ENCODE measurements at places on chromosomes 7 and 10.

GRCh38 chr10:131670341-131670740 is 230.5 kb upstream of the PPP2R2D start:
- no peak for DNase-seq

DNA sequence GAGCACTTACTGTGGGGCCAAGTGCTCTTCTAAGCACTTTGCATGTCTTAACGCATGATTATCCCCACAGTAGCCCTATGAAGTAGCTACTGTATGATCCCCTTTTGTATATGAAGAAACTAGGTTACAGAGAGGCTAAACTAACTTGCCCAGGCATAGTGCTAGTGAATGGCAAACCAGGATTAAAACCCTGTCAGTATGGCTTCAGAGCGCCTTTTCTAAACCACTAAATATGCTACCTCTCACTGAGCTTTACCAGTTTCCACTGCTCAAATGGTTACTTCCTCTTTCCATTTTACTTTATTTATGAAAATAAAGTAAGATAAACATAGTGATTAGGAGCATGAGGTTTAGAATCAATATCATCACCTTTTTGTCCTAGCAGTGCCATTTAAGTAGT is 73.6 kb downstream of the PODXL start:
- no peak for DNase-seq

- DNase-seq, result no peak
These were observed 26.7 kb downstream of the ERCC6 start for GRCh38 chr10:49512121-49512809.

- no peak for DNase-seq
These were observed 326.2 kb downstream of the FRMD4A start for GRCh38 chr10:14004536-14004935.

- DNase-seq, result no peak
These were observed 97.7 kb downstream of the HIBADH start for GRCh38 chr7:27564881-27565482.

- no peak for DNase-seq
These were observed 75.7 kb upstream of the ASAH2 start for GRCh38 chr10:50326757-50327701.

DNA sequence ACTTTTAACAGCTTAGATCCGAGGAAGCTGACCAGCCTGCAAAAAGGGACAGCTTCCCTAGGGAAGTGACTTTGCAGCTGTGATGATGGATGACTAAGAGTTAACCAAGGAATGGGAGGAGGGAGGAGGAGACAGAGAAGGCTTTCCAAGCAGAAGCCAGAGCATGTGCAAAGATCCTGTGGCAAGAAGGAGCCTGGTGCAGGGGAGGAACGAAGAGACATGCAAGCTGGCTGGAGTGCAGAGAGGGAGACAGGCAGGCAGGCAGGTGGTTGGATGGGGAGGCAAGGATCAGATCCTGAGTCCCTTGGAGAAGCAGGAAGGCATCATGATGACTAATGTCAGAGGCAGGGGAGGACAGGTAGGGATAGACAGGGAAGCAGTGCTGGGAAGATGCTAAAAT is 148.8 kb downstream of the PFKFB3 start:
- no peak for DNase-seq

GRCh38 chr10:61314273-61314672 is 138.9 kb downstream of the TMEM26 start:
- no peak for DNase-seq

DNA sequence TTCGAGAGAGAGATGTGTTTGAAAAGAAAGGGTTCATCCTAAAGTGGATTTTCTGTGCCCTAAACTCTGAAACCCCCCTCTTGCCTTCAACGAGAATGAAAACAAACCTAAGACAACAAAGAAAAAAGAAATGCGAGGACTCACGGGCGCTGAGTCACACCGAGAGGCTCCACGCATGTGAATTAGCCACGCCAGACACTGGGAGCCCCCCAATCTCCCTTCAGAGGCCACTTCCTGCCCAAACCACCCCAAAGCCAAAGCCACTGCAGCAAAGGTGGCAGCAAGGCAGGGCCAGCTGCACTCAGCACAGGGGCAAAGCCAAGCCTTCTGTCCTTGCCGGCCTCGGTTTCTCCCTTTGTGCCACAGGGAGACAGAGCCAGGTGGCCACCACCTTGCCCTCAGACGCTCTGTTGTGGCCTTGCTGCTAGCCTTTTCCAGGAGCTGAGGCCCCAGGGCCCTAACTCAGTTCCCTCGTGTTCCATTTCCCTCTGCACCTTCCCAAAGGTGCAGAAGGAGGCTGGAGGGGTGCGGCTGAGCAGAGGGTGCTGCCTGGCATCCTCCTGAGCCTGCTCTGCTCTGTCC is 93.3 kb downstream of the FAM53B start:
- peak; percentile 55 for DNase-seq

- DNase-seq, result no peak
These were observed 92.3 kb upstream of the NANOS1 start for GRCh38 chr10:118937226-118937625.

DNA sequence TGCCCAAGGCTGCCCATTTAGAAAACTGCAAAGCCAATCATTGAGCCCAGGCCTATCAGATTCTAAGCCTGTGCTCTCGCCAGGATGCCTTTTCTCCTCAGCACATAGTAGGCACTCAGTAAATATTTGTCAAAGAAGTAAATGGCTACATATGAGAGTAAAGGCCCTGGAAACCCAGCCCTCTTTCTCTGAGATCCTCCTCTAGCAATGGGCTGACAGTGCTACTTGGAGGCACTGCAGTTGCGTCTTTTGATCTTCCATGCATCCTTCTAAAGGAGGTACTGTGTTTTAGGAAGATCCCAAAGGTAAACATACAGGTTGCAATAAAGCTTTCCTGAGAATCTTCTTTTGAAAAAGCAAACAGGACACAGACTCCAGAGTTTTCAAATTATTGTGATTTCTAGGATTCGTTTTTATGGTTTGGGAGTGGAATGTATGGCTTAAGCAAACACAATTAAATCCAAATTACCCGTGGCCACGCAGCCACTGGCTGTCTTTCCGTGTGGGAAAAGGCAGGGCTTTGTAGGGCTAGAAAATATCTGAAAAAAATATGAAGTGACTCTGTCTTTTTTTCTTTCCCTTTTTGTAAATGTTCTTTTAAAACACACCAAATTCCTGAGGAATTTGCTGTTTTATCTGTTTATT is 151.3 kb upstream of the BMPER start:
- no peak for DNase-seq

DNA sequence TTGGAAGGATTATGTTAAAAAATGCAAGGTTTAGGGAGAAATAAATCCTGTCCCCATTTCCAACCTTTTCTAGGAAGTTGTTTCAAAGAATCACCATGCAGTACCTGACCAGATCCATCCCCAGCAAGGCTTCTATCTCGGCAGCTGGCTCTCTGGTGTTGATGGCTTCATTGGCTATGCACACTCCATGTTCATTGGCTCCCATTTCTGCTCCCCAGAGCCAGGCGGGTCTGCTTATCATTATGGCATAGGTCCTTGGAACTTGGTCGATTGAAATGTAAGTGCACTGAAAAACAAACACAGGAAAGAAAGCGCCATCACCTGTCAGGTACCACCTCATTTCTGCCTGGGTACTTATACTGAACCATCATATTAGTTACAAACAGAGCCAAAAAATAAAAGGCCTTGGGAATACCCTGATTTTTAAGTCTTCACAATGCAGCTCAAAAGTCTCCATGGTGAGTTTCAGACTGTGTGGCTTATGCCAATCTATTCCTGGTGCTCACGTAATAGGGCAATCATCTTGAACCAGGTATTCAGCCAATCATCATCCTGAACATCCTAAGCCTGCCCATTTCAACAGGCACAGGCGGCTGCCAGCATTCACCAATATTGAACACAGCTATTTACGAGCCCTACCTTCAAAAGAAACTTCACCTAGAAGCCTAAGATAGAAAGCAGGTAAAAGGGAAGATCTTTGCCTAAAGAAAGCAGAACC is 34.4 kb downstream of the SCRN1 start:
- DNase-seq, result no peak

DNA sequence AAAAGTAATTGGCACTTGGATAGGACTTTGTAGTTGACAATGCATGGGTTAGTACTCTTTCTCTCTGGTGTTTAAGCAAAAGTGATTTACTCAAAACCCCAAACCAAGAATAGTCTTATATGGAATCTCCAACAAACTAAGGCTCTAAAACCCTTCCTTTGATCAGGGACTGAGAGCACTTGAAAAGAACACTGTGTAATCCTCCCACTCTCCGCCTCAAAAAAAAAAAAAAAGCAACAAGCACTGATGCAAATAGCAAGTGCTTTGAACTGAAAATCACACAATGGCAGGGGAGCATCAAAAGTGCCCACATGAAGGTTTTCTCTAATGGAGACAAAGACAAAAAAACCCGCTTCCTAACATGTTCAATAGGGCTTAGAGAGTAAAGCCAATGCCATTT is 467.9 kb upstream of the AUTS2 start:
- DNase-seq, result no peak

GRCh38 chr10:58023341-58024073 is 244.2 kb downstream of the IPMK start:
- DNase-seq, result no peak

DNA sequence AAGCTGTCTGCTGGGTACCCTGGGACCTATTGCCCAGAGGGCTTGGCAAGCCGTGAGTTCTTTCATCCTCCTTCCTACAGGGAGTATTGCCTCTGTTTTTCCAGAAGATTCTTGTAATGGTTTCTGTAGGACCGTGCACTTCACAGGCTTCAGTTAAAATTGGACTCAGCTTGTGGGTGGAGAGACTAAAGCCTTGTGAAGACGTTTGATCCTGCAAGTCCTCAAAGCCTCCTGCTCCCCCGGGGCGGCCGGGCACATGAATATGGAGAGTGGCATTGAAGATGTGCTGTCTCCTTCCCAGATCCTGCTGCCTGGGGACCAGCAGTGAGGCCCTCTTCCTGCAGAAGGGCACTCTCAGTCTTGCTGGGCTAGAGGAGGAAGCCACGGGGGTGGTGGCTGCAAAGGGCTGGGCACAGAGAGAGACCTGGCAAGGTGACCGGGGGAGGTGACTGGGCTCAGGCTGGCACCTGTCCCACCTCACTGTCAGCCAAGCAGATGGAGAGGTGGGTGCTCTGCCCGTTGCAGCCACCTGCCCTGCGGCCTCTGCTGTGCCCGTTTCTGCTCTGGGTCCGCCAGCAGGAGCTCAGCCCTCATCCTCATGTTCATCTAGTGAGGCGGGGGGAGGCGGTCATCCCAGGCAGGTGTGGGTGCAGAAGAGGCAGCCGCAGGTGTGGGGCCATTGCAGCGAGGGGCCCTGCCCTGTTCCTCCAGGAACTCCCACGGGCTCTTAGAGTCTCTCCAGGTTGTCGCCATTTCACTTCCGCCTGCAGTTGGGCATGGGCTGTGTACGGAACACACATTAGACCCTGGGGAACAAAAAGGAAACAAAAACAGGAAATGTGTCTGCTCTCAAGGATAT is 55.7 kb downstream of the TMEM209 start:
- DNase-seq, result no peak

DNA sequence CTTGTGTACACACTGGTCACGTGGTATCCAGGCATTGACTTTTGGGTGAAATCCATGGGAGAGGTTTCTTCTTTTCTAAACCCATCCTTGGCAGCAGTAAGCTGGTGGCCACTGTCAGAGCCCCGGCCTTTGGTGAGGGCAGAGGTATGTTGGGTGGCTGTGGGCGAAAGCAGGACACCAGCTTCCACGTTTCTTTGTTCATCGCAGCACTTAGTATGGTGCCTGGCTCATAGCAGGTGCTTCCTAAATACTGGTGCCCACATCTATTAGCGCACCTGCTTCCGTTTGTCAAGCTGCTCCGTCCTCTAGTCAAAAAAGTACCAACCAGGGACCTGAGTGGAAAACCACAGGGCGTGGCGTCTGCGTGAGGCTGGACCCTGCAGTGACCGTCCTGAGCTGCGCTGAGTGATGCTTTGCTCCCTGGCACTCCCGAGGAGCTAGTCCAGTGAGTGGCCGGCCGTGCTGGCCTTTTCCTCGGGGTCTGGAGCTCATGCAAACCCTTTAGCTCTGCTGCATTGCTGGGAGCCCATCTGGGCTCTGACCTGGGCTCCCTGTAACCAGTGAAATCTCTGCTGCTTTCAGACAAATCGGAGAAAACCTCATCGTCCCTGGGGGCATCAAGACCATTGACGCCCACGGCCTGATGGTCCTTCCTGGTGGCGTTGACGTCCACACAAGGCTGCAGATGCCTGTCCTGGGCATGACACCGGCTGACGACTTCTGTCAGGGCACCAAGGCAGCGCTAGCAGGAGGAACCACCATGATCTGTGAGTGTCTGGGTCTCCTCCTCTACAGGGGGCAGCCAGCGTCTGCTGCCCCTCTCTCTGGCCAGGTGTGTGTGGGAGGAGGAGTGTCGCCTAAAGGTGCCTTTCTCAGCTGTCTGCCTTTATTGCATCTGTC is 5.6 kb downstream of the DPYSL4 start:
- DNase-seq, result no peak

DNA sequence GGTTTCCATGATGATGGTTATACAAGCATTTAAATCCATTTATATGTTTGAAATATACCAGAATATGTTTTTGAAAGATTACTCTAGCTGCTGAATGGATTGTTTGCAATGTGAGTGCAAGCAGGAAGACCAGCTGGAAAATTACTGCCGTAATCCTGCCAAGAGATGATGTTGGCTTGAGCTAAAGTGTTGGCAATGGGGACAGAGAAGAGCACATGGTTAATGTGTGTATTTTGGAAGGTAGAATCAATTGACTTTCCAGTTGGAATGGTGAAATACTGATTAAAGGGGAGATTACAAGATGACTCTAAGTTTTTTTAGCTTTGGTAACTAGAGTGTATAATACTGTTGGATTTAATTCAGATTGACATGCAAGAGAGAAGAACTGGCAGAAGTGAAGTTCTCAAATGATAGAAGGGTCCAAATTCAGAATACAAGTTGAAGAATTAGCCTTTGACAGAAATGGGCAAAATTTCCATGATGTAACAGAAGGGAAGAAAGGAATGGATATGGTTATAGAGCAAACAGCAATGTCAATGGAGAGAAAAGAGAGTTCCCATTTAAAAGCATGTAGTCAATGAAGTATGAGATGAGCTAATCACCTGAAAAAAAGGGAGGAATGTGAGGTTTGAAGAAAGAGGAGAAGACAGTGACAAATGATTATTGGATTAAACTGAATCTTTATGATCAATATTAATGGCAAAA is 422.0 kb downstream of the CDC14C start:
- no peak for DNase-seq

- no peak for DNase-seq
These were observed 15.5 kb upstream of the STEAP4 start for GRCh38 chr7:88322151-88322550.

- no peak for DNase-seq
These were observed 137.2 kb downstream of the ARHGAP22 start for GRCh38 chr10:48467669-48468068.

GRCh38 chr7:113263749-113264148 is 145.4 kb upstream of the SMIM30 start:
- DNase-seq, result no peak

- DNase-seq, result no peak
These were observed 18.5 kb upstream of the FOXL3 start for GRCh38 chr7:271266-272107.
